Globus pallidus (tissue), 1 donor: ENCODE measurements at places on chromosomes 16 and 17.

GRCh38 chr17:78599419-78599818, 22.2 kb upstream of the DNAH17 start:
- peak; percentile 7 for DNase-seq

- DNase-seq = no peak
Observed at GRCh38 chr17:282000-282911, 70.4 kb downstream of the RPH3AL start.

DNA sequence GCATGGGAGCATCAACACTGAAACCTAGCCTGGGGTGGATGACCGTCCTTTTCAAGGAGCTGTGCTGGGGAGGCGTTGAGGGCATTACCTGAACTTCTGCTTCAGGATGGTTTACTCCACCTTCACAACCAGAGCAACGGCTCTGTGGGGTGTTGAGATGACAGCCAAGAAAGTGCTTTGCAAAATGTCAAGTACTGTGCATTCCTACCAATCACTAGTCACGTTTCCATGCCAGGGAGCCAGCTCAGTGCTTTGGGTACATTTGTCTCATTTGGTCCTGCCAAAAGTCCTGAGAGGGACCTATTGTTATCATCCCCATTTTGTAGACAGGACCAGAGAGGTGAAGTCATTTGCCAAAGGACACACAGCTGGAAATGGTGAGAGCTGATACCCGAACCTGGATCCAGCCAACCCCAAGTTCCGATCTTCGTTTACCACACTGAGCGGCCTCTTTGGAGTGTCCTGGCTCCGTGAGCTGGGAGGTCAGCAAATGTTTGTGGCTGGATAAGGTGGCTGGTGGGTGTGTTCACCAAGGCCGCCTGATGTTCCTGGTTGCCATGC, 61.6 kb downstream of the IRF8 start:
- DNase-seq = no peak

GRCh38 chr16:80536238-80536637, 4.6 kb upstream of the DYNLRB2 start:
- DNase-seq = no peak

DNA sequence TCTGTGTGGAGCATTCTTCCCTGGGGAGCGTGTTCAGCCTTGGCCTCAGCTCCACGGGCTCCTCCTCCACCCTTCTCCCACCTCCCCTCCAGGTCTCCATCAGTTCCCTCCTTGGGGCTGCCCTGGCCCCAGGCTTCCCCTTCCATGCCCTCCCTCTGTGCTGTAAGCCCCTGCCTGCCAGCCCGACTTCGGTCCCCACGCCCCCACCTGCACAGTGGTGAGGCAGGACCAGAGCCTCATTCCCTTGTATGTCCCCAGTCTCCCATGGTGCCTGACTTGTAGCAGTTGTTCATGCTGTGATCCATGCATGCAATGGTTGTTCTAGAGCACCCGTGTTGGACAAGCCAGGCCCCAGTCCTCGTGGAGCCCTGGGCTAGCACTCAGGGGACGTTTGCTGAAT, 199.4 kb downstream of the RBFOX3 start:
- no peak for DNase-seq

DNA sequence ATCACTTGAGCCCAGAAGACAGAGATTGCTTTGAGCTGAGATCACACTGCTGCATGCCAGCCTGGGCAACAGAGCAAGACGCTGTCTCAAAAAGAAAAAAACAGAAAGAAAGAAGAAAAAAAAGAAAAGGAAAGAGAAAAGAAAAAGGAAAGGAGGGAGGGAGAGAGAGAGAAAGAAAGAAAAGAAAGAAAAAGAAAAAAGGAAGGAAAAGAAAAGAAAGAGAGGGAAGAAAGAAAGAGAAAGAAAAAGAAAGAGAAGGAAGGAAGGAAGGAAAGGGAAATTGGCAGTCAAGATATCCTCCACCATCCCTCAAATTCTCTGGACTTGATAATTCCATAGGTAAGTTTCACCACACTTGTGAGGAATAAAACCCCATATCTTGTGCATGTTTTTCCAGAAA, 71.4 kb upstream of the WSB1 start:
- no peak for DNase-seq

GRCh38 chr16:87918866-87919680, 17.3 kb downstream of the CA5A start:
- DNase-seq = no peak

GRCh38 chr17:16976725-16977550, 5.0 kb upstream of the TNFRSF13B start:
- no peak for DNase-seq

DNA sequence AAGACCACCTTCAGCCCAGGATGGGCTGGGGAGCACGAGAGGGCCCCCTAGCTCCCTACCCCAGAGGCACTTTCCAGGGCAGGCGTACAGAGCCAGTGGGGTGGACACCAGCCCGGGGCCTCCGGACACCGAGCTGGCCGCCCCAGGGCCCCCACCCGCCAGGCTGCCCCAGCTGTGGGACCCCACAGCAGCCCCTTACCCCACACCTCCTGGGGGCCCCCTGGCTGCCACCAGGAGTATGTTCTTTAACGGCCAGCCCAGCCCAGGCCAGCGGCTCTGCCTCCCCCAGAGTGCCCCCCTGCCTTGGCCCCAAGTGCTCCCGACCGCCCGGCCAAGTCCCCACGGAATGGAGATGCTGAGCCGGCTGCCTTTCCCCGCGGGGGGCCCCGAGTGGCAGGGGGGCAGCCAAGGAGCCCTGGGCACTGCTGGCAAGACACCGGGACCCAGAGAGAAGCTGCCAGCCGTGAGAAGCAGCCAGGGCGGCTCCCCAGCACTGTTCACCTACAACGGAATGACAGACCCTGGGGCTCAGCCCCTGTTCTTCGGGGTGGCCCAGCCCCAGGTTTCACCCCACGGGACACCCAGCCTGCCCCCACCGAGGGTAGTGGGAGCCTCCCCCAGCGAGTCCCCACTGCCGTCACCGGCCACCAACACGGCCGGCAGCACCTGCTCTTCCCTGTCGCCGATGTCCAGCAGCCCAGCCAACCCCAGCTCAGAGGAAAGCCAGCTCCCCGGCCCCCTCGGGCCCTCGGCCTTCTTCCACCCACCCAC, 24.3 kb upstream of the ZFPM1 start:
- DNase-seq = peak; percentile 47

DNA sequence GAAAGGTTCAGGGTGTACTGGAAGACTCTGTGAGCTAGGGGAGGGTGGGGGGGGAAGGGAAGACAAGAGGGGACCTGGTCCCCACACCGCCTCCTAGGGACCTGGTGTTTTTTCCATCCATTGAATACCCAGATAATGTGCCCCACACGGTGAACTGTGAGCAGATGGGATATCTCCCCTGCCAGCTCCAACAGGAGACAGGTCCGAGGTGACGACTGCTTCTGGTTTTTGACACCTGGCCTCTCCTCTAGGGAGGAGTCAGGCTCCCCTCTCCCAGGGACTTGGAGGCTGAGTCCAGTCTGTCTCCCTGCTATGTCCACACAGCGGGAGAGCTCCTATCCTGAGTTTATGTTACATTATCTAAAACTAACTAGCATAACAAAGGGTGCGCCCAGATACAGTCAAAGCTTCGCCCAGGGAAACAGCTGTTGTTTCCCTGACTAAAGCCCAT, 1.8 kb downstream of the MARVELD3 start:
- DNase-seq = no peak

- no peak for DNase-seq
Observed at GRCh38 chr17:19482576-19482975, 51.1 kb upstream of the SLC47A1 start.

DNA sequence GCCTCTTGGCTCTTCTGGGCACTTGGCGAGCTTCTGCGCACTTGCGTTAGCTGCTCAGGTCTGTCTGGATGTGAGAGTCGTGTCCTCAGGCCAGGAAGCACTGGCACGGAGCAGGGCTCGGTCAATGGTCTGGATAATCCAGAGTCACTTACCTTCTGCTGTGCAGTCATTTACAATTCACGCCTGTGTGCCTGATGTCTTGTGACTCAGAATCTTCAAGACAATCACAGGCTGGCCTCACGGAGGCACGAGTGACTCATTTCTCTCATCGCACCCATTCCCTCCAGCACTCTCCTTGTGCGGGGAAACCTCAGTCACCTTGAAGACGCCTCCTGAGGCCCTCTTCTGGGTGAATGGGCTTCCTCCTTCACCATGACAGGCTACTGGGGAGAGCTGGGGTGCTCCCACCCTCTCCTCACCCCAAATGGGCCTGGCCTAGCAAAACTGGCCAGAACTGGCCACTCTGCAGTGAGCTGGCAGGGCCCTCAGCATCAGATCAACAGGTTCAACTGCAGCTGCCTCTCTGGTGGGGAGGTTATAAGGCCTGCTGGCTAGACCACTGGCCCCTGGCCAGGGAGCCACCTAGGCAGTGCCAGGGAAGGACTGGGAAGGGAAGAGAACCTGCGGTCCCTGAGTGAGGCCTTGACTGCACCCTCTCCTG, 1.9 kb upstream of the CAPN15 start:
- no peak for DNase-seq
